Ovary (tissue), 10 donors: ENCODE measurements at places on chromosomes 2 and 18. TPM values are rescaled to one million over a fixed set of nuclear protein-coding genes. Genes with fewer than 3 reads are reported as not detected.
A peak's percentile ranks its signal among the peaks of the same experiment; 100 is the strongest.

DPY30 gene
- 41.8 TPM for total RNA-seq

ALMS1 gene
- 53.4 TPM for total RNA-seq

EFHD1 gene
- total RNA-seq = 46.8 TPM

SCN7A gene
- 133 TPM for total RNA-seq

PCARE gene
- total RNA-seq = 0.15 TPM

DNER gene
- total RNA-seq = not detected

- no peaks in the 10 kb centered on the region for H3K27me3 ChIP-seq
- no peaks in the 10 kb centered on the region for H3K36me3 ChIP-seq
- H3K4me1 ChIP-seq = no peaks in the 10 kb centered on the region
- H3K4me3 ChIP-seq = no peak overlapping the region
- H3K27ac ChIP-seq = no peak overlapping the region
- no peak for DNase-seq
Measured at GRCh38 chr18:44630118-44630517, 50.6 kb upstream of the SETBP1 start.

- DNase-seq = no peak
- H3K27me3 ChIP-seq = no peaks in the 10 kb centered on the region
- no peak overlapping the region for H3K27ac ChIP-seq
- no peaks in the 10 kb centered on the region for H3K4me1 ChIP-seq
Measured at GRCh38 chr2:71671203-71671854, 218.0 kb downstream of the DYSF start.

GRCh38 chr2:178386986-178387597 lies 63.9 kb downstream of the PRKRA start:
- H3K27me3 ChIP-seq = no peaks in the 10 kb centered on the region
- no peak for DNase-seq
- H3K36me3 ChIP-seq = no peaks in the 10 kb centered on the region
- no peak overlapping the region for H3K4me3 ChIP-seq
- H3K4me1 ChIP-seq = no peaks in the 10 kb centered on the region
- no peak overlapping the region for H3K27ac ChIP-seq

DNA sequence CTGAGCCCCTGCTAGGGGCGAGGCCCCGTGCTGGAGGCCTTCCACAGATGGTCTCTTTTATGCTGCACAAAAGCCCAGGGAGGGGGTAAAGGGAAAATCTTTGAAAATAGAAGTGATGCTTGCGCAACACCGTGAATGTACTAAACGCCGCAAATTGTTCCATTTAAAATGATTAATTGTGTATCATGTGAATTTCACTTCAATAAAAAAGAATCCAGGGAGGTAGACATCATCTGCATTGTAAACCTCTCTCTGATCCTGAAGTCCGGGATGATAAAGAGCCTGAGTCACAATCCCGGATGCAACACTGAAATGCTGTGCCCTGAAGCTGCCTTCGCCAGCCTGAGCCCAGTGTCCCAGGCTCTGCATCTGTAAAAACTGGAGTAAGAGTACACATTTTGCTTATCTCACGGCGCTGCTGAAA lies 107.7 kb upstream of the PPP1CB start:
- H3K27me3 ChIP-seq = no peaks in the 10 kb centered on the region
- DNase-seq = peak; percentile 70
- H3K4me1 ChIP-seq = peaks cover 23% of the 10 kb centered on the region
- no peak overlapping the region for H3K4me3 ChIP-seq
- peak overlapping the region; percentile 52 for H3K27ac ChIP-seq
- H3K36me3 ChIP-seq = no peaks in the 10 kb centered on the region

DNA sequence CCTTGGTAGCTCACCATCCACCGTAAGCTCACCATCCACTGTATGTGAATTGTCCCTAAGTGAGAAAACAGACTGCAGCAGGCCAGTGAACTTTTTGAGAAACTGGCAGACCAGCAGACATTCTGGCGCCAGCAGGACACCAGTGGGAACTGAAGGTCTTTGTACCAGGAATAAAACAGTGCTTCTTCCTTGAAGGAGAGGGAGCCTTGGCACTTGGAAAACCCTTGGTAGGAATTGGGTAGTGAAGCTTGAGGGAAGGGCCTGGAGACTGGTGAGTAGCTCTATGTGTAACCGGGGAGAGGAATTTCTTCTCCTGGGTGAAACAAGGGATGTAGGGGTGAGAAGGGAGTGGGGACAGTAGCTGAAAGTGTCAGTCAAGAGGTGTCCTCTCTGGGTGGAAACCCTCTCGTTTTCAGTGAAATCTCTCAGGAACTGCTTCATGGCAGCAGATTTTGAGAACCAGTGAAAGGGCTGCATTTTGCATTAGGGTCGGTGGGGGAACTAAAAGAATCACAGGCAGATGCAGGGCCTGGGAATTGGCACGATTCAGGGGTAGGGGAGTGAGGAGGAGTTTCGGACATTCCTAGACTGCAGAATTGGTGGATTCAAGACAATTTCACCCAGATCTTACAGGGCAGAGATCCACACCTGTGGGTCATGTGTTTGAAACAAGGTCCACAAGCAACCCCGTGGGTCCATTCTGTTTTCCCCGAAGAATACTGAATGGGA lies 131.5 kb upstream of the DLX2 start:
- no peak overlapping the region for H3K27ac ChIP-seq
- DNase-seq = no peak
- peak overlapping the region; percentile 24 for H3K4me3 ChIP-seq
- peaks cover 24% of the 10 kb centered on the region for H3K4me1 ChIP-seq
- no peaks in the 10 kb centered on the region for H3K36me3 ChIP-seq
- no peaks in the 10 kb centered on the region for H3K27me3 ChIP-seq

GRCh38 chr2:230694241-230694640 lies 18.4 kb upstream of the CAB39 start:
- no peaks in the 10 kb centered on the region for H3K4me1 ChIP-seq
- H3K4me3 ChIP-seq = no peak overlapping the region
- no peak for DNase-seq
- no peaks in the 10 kb centered on the region for H3K27me3 ChIP-seq
- no peak overlapping the region for H3K27ac ChIP-seq
